ENCODE measurements at places on chromosomes 6 and 20. TPM values are rescaled to one million over a fixed set of nuclear protein-coding genes. Genes with fewer than 3 reads are reported as not detected.

The IL17F gene
- total RNA-seq, result not detected

The ATP5F1E gene
- total RNA-seq, result 90.6 TPM

The ALDH8A1 gene
- not detected for total RNA-seq

The RBBP8NL gene
- not detected for total RNA-seq

The SNX9 gene
- total RNA-seq, result 46.0 TPM

The ID4 gene
- 0.10 TPM for total RNA-seq

The PKIG gene
- 66.3 TPM for total RNA-seq

DNA sequence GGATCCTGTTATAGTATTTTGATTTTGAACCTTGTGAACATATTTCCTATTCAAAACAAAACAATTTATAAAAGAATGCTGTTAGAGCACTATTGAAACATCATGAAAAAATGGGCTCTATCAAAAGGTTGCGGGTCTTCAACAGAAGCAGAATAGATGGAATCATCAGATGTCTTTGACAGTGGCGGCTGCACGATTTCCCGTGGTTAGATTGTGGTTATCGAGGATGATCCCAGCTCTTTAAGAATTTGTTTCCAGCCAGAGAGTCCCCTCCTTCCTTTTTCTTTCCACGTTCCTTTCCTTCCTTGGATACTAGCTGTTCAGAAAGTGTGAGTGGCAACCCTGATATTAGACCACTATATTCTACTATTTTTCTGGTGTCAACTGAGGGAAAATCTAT lies 163.4 kb downstream of the FARS2 start:
- no peak for DNase-seq

DNA sequence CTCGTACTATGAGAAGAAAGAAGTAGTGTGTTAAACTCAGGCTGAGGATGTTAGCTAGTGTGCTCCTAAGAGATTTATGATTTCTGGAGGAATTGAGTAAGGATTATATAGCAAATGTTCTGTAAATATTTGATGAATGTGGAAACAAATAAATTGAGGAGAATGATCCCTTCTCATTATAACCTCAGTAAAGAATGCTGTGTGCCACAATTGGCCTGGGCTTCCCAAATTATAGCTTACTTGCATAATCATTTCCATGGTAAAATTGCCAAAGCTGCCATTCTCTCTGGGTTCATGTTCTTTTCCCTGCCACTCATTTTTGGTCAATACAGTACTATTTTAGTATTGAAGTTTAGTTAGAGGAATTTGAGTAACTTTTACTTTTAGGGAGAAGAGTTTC lies 128.5 kb downstream of the FLRT3 start:
- no peak for DNase-seq

- no peak for DNase-seq
Measured at GRCh38 chr6:73108949-73109348, 116.3 kb downstream of the KHDC1L start.

- DNase-seq, result no peak
Measured at GRCh38 chr6:135722190-135722589, 129.3 kb upstream of the PDE7B start.

- DNase-seq, result no peak
Measured at GRCh38 chr6:106439459-106439858, 78.9 kb downstream of the CRYBG1 start.
